ENCODE measurements at places on chromosomes 16 and 17.

- no peak for DNase-seq
Observed at GRCh38 chr16:66006485-66006884, 360.0 kb upstream of the CDH5 start.

GRCh38 chr16:53743149-53743566 is 39.2 kb downstream of the FTO start:
- peak; percentile 15 for DNase-seq

DNA sequence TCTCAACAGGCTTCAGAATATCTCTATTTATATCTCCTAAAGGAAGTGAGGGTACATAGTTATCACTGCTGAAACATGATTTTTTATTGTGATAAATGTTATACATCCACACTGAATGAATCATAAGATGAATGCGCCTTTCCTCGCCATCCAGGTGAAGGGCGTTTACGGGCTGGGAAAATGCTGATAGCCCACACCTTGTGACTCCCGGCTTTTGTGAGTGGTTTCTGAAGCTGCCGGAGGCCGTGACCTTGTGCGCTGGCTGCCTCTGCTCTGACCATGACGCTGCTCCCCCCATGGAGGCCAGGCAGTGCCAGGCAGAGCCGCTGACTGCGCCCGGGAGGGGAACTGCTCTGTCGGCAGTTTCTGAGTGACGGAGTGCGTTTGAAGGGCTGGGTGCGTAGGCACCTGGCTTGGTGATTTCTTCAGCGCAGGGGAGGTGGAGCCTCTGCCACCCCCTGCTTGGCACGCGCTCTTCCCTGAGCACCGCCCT is 97.2 kb downstream of the RAP1GAP2 start:
- no peak for DNase-seq

DNA sequence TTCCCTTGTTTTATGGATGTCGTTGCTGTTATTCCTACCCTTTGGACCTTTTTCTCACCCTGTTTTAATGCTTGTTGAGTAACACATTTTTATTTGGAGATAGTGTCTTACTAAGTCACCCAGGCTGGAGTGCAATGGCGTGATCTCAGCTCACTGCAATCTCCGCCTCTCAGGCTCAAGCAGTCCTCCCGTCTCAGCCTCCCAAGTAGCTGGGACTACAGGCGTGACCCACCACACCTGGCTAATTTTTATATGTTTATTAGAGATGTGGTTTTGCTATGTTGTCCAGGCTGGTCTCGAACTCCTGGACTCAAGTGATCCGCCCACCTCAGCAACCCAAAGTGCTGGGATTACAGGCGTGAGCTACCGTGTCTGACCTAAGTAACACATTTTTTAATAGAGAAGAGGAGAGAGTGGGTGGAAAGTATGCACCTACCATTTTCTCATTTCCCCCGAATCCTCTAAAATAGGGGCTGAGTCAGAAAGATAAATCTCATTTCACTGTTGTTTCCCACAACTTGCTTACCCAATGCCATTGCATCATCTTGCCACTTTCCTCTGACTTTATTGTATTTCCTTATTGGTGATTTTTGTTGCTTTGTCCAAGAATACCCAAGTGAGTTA is 7.0 kb downstream of the DHX40 start:
- DNase-seq = peak; percentile 16

DNA sequence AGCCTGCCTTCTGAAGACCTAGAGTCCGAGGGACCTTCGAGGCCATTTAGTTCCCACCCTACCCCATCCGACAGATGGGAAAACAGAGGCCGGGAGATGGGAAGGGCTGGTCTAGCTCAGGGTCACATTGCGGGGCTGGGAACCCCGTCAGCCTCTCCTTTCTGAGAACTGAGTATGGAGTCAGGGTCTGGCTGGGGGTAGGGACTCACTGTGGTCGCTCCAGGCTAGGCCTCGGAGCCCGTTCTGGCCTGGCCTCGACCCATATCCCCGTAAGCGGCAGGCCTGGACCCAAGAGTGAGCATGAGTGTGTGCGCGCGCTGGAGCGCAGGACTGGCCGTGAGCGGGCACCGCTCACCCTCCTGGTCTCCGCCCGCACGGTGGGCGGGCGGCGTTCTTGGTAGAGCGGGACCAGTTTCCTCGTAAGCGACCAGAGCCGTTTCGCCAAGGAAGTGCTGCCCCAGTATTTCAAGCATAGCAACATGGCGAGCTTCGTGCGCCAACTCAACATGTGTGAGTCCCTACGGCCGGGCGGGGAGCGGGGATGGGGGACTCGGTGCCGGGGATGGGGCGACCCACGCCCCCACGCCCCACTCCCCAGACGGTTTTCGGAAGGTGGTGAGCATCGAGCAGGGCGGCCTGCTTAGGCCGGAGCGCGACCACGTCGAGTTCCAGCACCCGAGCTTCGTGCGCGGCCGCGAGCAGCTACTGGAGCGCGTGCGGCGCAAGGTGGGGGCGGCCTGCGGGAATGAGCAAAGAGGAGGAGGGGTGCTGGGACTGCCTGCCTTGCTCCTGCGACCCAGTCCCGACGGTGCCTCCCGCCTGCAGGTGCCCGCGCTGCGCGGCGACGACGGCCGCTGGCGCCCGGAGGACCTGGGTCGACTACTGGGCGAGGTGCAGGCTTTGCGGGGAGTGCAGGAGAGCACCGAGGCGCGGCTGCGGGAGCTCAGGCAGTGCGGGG is 855 bp downstream of the HSF4 start:
- no peak for DNase-seq

DNA sequence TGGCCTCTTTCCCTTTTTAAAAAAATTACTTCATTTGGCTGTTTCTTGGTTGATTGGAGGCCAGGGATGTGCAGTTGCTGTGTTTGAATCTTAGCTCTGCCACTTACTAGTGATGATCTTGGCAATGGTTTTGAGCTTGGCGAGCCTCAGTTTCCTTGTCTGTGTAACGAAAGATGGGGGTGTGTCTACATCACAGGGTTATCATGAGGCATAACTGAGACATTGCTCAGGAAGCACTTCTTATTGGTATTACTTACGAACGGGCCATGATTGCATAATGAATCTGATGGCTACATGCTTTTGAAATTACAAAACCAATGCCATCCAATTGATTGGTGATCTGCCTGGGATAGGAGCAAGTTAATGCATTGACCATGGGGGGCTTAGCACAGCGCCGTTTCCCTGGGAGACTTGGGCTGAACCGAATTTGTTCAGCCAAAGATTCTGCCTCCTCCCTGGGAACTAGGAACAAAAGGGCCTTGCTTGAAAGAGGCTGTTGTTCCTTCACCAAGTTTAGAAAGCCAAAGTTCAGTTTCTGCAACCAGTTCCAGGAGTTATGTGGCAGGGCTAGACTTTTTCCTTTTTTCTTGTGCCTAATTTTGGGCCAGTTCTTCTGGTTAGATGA is 21.9 kb downstream of the CMIP start:
- no peak for DNase-seq

DNA sequence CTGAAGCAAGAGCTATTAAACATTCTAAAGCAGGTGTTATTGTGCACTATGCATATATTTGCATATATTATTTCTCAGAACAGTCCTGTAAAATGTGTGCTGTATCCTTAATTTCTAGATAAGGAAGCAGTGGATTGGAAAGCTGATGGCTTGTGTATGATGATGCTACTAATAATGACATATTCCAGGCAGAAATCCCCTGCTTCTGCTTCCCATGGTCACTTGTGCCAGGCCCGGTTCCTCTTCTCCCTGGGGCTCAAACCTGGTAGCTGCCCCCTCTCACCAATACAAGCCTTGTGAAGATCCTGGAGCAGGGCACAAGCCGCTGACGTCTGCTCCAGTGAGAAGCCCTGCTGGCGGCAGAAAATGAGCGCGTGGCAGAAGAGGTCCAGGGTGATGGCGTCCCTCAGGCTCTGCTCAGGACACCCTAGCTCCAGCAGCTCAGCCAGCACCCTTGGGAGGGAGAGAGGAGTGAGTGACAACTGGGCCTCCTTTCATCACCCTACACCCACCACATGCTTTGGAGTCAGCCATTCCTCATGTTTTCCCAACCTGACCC is 1.8 kb downstream of the CFAP119 start:
- DNase-seq = no peak

DNA sequence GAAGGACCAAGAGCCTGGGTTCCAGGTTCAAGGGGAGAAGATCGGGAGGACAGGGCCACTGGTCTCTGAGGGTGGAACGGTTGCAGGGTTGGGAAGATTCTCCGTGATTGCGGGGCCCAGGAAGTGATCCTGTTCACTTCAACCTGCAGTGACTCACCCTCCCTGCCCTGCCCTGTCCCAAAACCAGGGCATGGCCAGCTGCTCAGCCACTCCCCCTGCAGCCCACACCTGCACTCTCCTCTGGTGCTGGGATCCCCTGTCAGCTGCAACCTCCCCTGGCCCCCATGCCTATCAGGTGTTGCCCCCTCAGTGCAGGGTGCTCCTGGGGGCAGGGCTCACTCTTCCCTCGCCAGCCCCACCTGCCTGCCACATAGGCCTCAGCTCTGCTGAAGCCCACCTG is 1.1 kb downstream of the RUNDC3A start:
- DNase-seq = no peak

DNA sequence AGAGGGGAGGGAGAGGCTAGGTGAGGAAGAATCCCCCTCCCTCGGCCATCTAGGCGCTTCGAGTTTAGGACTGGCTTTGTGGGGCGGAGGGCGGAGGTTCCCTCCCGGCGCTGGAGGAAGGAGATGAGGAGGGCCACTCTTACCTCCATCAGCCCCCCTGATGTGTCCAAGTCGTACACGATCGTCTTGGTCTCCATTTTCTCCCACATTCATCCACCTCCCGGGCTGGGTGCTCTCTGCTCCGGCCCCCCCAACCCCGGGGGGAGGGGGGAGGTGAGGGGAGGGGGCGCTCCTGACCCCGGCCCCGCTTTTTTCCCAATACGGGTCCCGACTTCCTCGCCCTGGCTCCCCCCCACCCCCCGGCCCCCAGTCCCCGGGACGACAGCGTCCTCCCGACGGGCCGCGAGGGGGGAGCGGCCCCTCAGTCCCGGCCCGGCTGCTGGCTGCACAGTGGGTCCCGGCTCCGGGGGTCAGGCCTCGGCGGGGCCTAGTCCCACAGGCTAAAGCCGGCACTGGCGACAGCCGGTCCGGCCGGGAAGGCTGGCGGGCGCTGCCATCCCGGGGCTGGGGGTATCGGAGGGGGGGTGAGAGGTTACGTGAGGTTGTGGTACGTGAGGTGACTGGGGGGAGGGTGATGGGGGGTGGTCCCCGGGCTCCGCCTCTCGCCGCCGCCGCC is 428 bp downstream of the PHF12 start:
- no peak for DNase-seq

DNA sequence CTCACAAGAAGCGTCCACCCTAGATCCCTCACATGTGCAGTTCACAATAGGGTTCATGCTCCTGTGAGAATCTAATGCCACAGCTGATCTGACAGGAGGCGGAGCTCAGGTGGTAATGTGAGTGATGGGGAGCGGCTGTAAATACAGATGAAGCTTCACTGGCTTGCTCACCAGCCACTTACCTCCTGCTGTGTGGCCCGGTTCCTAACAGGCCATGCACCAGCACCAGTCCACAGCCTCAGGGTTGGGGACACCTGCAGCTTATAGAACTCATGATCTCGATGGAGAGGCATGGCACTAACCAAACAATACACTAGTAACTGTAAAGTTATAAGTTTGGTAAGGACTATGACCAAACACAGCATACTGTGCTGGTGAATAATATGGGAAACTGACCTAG is 368.0 kb upstream of the CDH5 start:
- no peak for DNase-seq

DNA sequence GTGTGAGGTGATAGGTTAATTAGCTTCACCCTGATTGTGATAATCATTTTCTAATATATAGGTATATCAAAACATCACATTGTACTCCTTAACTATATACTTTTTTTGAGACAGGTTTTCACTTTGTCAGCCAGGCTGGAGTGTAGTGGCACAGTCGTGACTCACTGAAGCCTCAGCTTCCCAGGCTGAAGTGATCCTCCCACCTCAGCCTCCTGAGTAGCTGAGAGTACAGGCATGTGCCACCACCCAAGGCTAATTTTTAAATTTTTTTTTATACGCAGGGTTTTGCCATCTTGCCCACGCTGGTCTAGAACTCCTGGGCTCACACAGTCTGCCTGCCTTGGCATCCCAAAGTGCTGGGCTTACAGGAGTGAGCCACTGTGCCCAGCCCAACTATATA is 455.3 kb upstream of the MAF start:
- DNase-seq = no peak

DNA sequence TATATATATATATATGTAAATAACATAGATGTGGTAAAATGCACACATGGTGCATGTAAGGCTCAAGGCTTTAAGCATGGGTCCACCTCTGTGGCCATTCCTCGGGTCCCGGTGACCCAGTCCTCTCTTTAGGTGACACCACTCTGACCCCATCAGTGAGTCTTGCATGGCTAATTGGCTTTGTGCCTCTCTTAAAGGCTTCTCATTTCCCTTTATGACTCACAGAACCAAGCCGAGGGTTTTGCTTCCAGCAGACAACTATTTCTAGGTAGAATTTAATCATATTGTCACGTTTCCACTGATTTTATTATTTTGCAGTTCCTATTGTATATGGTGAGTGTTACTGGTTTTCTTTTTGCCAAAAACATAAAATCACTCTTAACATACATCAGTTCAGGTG is 59.7 kb downstream of the PLCG2 start:
- no peak for DNase-seq

- DNase-seq = no peak
Observed at GRCh38 chr16:81148277-81148676, 52.1 kb upstream of the GCSH start.

DNA sequence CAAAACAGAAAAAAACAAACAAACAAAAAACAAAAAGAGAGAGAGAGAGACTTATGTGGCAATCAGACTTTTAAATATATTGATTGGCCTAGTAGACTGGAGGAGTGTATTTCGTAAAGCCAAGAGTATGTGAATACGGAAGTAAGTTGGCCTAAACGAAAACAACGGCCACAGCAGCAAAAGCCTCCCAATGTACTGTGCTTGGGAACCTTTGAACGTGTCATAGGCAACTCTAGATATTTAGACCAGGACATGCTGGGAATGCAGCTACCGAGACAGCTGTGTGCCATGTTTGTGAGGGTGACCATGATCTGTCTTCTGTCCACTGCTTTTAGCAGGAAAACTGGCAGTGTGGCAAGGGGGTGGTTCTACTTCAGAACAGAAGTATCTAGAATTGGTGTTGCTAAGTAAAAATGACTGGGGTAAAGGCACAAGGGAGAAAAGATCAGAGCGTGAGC is 7.4 kb downstream of the MAF start:
- DNase-seq = no peak

- no peak for DNase-seq
Observed at GRCh38 chr16:86002178-86002900, 103.4 kb downstream of the IRF8 start.

- DNase-seq = no peak
Observed at GRCh38 chr17:9371019-9371418, 204.6 kb downstream of the STX8 start.

GRCh38 chr17:9818760-9819159 is 3.1 kb downstream of the GSG1L2 start:
- no peak for DNase-seq

- no peak for DNase-seq
Observed at GRCh38 chr16:89449726-89450335, 40.5 kb downstream of the ANKRD11 start.
